ENCODE measurements at places on chromosomes 2 and 18.

DNA sequence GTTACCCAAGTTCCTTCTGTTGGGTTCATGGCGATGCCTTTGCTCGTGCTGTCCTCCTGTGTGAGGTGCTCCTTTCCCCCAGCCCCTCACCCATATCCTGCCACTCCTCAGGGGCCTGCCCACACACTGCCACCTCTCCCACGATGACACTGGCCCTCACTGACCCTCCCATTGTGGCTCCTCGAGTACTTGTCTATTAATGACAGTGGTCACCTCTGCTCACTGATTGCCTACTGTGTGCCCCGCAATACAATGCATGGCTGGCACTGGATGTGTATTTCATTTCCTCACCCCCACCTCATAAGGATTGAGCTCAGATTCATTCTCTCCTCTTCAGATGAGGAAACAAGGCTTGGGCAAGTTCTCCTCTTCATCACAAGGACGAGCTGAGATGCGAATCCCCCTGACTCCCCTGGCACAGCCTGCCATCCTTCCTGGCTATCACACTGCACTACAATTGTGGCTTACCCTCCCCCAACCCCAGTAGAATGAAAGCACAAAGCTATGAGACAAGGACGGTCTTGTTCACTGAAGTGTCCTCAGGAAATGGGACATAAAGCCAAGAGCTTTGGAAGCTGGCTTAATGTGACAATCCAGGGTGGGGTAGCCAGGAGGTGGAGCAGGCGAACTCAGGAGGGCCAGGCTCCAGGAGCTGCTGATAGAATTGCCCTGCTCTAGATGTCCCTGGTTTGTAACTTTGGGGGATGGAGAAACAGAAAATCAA is 93.9 kb upstream of the RAB12 start:
- no peak for DNase-seq

GRCh38 chr2:143480601-143481236 is 351.5 kb downstream of the ARHGAP15 start:
- DNase-seq, result no peak

DNA sequence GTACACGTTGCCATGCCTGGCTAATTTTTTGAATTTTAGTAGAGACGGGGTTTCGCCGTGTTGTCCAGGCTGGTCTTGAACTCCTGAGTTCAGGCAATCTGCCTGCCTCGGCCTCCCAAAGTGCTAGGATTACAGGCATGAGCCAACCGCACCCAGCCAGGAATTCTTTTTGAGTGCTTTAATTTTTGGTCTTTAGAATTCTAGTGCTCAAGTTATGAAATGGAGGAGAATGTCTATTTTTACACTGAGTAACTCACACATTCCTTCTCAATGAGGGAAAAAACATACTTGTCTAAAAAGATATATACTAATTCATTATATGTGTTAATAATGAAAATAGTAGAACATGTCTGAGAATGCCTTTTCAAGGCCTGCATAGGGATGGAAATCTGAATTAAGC is 8.5 kb downstream of the ZNF396 start:
- DNase-seq, result no peak

DNA sequence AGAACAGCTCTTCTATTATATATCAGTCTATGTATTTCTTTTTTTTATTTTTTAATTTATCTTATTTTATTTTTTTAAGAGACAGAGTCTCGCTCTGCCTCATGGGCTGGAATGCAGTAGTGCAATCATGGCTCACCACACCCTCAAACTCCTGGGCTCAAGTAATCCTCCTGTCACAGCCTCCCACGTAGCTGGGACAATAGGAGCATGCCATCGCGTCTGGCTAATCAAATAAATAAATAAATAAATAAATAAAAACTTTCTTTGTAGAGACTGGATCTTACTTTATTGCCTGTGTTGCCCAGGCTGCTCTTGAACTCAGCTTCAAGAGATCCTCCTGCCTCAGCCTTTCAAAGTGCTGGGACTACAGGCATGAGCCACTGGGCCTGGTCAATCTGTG is 117.0 kb downstream of the RBMS1 start:
- DNase-seq, result no peak

- no peak for DNase-seq
Observed at GRCh38 chr2:109419171-109419756, 194.5 kb downstream of the SEPTIN10 start.

DNA sequence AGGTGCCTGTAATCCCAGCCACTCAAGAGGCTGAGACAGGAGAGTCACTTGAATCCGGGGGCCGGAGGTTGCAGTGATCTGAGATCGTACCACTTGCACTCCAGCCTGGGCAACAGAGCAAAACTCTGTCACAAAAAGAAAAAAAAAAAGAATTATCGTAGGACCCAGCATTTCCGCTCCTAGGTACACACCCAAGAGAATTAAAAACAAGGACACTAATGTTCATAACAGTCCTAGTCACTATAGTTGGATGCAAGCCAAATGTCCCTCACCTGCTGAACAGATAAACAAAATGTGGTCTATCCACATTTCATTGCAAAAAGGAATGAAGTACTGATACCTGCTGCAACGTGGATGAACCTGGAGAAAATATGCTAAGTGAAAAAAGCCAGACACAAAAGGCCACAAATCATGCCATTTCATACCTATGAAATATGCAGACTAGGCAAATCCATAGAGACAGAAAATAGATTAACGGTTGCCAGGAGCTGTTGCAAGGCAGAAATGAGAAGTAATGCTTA is 21.2 kb downstream of the ADRA2B start:
- DNase-seq, result no peak

DNA sequence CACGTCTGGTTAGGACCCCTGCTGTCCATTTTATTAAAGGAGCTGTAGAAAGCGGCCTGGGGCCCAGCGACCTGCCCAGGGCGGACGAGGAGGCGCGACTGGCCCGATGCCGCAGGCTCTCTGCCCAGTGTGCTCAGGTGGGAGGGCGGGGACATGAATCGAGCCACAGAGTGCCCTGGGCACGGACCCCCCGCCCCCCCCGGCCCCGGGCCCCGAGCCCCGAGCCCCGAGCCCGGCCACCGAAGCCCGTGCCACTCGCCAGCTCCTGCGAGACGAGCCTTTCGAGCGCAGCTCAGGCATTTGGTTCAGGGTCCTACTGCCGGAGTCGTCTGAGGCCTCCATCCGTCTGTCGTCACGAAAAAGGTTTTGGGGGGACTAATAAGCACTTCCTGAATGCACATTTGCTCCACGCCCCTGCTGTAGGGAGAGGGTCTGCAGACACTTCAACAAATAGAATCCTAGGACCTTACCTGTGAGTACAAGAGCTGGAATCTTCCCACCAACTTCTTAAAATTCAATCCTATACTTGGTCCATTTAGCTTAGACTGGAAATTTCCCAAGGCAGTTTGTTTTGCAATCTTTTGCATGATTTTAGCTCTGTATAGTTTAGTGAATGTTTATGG is 602 bp upstream of the ADAM17 start:
- no peak for DNase-seq

- no peak for DNase-seq
Observed at GRCh38 chr2:138493334-138493733, 8.2 kb upstream of the SPOPL start.

- DNase-seq, result no peak
Observed at GRCh38 chr2:45130736-45131135, 121.5 kb upstream of the SIX2 start.

GRCh38 chr2:41881249-41881648 is 166.6 kb upstream of the PKDCC start:
- DNase-seq, result no peak

- DNase-seq, result no peak
Observed at GRCh38 chr2:44001716-44002115, 5.9 kb upstream of the LRPPRC start.

DNA sequence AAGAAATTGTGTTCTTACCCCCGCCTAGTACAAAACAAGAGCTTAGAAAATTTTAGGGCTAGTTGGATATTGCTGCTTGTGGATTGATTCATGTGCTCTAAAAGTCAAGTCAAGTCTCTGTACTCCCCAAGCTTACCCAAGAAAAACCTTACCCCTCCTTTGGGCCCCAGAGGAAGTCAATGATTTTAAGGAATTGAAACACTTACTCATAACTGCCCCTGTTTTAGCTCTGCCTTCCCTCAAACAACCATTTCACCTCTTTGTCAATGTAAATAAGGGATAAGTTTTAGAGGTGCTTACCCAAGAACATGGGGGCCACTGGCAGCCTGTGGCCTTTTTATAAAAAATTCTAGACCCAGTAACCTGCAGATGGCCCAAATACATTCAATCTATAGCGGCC is 136.6 kb upstream of the RMP24 start:
- DNase-seq, result no peak

- DNase-seq, result no peak
Observed at GRCh38 chr2:110946902-110947301, 173.8 kb upstream of the BCL2L11 start.

DNA sequence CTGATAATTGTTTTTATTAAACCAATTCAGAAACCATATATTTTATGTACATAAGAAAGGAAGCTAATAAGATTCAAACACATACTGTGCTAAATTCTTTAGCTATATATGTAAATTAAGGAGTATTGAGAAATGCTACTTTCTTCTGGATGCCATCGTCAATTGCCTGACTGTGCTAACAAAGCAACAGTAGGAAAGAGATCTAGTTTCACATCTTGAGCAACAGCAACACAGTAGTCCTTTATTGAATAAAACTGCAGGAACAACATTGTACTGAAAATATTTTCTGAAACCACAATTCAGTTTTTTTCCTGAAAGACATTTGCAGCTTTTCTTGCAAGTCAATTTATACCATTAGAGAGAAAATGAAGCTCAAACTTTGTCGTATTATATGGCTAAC is 1404.9 kb upstream of the SLC39A10 start:
- no peak for DNase-seq

DNA sequence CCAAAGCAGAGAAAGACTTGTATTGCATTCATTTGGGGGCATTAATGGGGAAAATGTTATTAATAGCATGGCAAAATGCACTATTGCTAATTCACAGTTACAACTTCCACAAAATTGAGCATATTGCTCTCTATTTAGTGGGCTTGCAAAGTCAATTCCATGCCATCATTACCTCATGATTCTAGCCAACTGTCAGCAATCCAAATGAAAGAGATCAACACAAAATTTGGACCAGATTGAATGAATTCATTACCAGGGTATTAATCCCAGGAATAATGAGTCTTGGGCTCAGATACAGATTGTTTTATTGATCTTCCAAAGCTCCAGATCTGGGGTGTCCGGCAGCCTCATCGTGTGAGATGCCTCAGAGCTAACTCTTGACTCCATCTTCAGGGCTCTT is 38.3 kb downstream of the NXPH2 start:
- DNase-seq, result no peak

- no peak for DNase-seq
Observed at GRCh38 chr2:240868286-240869108, at the start of gene AGXT. AGXT (plus strand) TSS chr2:240868824; CDS start chr2:240868866, 42 bp downstream.

GRCh38 chr18:9737472-9738121 is 29.5 kb downstream of the RAB31 start:
- DNase-seq, result no peak

DNA sequence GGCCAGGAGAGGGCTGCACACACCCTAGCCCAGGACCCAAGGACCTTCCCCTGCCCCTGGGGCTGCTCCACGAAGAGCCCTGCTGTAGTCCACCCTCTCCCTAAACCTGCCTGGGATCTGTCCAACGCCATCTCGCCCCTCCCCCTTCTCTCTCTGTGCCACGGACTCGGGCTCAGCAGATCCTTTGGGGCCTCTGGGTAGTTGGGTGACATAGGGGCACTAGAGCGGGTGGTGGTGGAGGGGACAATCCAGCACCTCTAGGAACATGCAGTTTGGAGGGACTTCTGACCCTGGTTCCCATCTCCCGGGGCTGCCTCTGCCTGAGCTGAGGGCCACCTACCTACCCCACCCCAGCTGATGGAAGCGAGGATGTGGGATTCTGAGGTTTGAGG is 7.3 kb upstream of the CRYBA2 start:
- DNase-seq, result no peak

DNA sequence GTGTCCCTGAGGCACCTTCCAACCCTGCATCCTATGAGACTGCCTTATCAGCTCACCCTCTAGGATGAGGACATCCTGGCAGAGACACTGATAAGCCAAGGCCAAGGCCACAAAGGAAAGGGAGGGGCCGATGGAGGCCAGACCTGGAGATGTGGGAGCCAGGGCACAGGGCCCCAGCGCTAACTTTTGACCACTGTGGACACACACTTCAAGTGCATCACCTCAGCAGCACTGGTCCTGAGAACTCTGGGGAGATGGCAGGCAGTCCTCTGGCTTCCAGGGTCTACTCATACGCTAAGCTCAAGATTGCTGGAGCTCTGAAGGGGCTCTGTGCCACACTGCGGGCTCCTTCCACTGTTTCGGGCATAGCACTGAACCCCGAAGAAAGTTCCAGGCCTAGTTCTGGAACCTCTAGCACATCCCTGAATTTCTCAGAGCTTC is 100.2 kb upstream of the ID2 start:
- DNase-seq, result no peak

GRCh38 chr2:239677453-239678185 is 276.8 kb upstream of the HDAC4 start:
- DNase-seq, result no peak

DNA sequence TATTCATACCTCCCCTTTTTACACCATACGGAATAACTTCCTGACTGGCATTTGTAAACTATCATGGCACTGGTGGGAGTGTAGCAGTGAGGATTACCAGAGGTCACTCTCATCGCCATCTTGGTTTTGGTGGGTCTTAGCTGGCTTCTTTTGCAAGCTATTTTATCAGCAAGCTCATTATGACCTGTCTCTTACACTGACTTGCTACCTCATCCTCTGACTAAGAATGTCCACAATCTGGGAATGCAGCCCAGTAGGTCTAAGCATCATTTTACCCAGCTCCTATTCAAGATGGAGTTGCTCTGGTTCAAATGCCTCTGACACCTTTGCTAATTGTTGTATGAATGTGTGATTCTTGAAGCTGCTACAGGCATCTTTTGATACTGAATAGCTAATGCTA is 950.8 kb upstream of the SLC39A10 start:
- no peak for DNase-seq

- DNase-seq, result no peak
Observed at GRCh38 chr2:232997749-232998665, 15.0 kb downstream of the NGEF start.

- DNase-seq, result no peak
Observed at GRCh38 chr18:28411806-28412205, 234.9 kb upstream of the CDH2 start.

GRCh38 chr2:44934038-44934982 is 7.2 kb upstream of the SIX3 start:
- no peak for DNase-seq

GRCh38 chr2:187500585-187501359 is 52.7 kb upstream of the CALCRL start:
- peak; percentile 31 for DNase-seq

GRCh38 chr2:95390881-95391321 is 11.6 kb upstream of the FAHD2A start:
- DNase-seq, result no peak
